ENCODE measurements at places on chromosomes 3 and 15.

- DNase-seq = no peak
Observed at GRCh38 chr3:59580996-59581395, 531.2 kb upstream of the CFAP20DC start.

DNA sequence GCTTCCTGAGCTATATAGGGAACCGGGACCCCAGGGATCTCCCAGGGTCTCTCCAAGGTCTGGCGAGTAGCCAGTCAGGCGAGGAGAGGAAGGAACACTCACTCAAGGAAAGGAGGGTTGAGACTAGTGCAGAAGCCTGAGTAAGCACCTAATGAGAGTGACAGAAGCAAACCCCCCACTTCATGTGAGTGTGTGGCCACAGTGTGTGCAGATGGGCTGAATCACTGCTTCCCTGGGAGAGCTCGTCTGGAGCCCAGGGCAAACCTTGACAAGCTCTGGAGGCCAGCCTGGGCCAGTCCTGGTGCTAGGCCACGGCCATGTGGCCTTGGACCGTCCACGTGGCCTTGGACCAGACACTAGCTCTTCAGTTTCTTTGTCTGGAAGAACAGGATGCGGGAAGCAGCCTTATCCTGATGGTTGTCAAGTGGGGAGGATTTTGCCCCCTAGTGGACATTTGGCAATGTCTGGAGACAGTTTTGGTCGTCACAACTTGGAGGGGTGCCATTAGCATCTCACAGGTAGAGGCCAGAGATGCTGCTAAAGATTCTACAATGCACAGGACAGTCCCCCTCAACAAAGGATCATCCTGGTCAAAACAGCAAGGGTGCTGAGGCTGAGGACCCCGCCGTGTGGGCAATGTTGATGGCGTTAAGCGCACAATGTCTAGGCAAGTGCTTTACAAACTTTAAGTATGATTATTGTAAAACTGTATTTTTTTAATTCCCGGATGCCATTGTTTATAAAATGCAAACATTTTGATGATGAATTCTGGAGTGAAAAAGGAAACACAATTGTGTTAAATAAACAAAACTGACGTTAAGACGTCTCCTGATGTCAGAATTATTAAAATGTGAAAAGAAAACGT lies 34.8 kb upstream of the CTSH start:
- DNase-seq = no peak

DNA sequence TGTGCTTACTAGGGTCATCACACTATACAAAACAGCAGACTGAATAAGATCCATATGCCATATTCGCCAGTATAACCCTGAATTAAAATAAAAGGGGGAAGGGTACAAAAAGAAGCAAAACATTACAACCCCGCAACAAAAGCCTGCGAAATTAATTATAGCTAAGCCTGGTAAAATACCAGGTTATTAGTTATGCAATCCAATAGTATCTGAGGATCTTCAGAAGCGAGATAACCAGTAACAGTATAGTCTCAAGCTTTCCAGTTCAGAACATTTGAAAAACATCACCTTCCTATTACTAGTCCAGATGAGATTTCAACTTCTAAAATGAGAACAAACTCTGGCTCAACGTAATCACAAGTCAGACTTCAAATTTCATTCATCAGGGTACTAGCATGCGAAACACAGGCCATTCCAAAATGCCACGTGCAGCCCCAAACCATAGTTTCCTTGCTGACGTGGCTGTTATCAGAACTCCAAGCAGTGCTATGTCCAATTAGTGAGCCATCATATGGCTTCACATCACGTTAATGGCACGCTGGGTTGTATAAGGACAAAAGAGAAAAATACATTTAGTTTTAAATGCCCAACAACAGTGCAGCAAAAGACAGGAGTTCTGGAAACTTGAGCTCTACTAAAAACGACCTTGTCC lies 1.1 kb downstream of the SSR3 start:
- no peak for DNase-seq

- no peak for DNase-seq
Observed at GRCh38 chr3:30675006-30675405, 68.6 kb downstream of the TGFBR2 start.

- DNase-seq = no peak
Observed at GRCh38 chr15:73959801-73960200, 32.3 kb downstream of the STOML1 start.

DNA sequence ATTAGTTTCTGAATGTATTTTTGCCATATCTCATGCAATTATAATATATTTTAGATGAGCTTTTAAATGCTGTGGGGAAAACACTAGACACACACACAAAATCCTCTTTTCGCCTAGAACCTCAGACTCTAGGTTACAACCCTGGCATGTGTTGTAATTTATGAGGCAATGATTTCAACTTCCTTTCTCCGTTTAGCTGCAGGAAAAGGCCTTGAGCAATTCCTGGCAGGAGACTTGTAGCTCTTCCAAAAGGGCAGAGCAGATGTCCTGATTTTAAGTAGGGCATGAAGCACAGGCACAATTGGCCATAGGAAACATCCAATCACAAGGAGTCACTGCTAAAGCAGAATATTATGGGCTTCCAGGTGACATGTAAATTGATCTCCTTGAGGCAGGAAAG lies 82.0 kb downstream of the GPR156 start:
- no peak for DNase-seq
